ENCODE measurements at places on chromosomes 13 and 19.

DNA sequence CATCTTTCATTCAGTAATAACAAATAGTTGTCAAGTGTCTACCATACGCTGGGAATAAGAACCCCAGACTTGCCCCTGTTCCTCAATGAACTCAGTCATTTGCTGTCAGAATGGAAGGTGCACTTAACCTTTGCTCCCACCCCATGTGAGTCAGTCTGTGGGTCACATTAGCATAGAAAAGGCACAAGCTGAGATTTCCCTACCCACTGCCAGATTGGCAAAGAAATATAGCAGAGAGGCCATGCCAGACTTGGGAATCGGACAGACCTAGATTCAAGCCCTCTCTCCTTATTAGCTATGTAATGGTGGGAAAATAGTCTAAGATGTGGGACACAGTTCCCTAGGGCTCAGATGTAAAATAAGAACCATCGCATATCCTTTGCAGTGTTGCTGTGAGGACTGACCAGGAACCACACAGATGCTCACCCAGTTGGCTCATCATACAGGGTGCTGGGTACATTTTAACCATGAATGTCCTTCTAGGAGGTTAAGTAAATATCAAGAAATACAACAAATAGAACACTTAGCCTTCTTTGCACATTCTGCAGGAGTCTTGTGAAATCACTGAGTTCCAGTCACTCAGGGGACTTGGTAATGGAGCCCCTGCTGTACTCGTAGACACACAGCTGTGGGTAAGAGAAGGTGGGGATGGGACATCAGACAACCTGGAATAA, 218.2 kb downstream of the FGF14 start:
- no peak for DNase-seq

- DNase-seq = no peak
Measured at GRCh38 chr13:72754111-72754510, 26.4 kb downstream of the BORA start.

DNA sequence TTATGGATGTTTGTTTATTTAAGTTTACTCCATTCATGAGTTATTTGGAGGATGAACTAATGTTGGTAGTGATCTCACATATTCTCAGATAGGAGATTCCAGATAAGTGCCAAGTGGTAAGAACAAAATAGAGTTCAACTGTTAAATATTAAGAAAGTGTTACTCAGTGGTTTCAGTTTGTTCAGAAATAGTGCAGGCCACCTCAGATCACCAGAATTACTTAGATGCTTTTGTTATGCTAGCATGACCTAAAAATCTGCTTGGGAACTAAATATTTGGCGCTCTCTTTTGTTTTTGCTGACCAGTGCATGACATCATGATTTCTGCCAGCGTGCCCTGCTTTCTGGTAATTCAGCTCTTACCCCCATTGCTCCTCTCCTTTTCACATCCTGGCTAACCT, 15.6 kb downstream of the CLDN10 start:
- no peak for DNase-seq

DNA sequence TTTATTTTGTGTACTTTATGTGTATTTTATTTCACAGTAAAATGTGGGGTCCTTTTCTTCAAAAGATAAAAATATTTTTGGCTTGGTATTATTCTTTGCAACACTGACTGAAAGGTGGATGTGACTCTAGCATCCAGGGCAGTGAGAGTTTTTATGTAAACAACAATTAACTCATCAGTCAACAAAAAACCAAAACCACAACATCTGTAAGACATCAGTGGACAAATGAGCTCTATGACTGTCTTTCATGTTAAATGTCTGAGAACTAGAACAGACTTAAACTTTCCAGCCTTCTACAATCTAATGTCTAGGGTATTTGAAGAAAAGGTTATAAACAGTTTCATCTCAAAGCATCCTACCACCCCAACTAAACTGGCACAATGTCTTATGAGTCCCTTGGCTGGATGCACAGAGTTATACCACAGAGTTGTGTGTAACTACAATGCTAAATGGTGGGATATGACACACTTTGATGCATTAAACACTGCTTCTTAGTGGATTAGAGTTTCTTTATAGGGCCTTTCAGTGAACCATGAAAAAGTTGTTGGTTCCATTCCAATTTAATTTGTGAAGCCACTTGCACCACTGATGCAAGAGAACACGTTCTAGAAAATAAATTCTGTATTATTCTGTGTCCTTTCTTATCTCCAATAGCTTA, 544.2 kb upstream of the KLF12 start:
- no peak for DNase-seq

DNA sequence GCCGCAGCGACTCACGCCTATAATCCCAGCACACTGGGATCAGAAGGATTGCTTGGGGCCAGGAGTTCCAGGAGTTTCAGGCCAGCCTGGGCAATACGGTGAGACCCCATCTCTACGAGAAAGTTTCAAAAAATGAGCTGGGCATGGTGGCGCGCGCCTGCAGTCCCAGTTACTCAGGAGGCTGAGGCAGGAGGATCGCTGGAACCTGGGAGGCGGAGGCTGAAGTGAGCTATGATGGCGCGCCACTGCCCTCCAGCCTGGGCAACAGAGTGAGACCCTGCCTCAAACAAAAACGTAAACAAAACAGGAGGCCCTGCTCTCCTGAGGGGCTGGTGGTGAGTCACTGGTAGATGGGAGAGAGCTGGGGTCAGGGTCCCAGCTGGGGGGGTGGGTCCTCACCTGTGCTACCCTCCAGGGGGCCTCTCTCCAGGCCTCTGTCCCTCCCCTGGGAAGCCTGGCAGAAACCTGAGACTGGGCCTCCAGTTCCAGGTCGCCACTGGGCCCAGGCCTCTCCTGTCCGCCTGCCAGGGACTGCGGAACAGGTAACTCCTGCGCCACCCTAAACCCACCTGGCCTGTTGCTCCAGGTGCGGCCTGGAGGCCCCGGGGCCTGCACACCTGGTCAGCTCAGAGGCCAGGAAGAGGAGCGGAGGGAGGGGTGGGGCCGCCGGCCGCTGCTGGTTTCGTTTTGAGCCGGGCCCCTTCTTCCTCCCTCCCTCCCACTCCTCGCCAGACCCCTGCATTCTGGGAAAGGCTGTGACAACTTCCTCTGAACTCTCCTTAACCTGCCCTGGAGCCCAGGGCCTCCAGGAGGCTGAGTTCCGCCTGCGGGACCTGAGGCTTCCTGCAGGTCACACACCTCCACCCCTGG, 17.2 kb upstream of the ZBTB7A start:
- DNase-seq = peak; percentile 79

DNA sequence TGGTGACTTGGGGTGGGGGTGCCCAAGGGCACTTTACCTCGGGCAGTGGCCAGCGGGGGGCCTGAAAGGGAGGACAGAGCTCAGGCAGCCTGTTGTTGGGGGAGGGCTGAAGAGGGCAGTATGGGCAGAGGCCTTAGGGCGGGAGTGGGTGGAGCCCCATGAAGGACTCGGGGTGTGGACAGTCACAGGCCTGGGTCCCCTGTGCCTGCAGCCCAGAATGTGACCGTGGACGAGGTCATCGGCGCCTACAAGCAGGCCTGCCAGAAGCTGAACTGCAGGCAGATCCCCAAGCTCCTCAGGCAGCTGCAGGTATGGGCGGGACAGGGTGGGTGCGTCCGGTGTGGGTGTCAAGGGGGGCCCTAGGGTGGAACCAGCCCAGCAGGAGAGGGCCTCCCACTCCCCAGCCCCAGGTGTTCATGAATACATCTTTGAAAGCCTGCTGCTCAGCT, 22.5 kb downstream of the NKPD1 start:
- no peak for DNase-seq

GRCh38 chr19:12938779-12939601, 581 bp downstream of the CALR start:
- DNase-seq = peak; percentile 43

GRCh38 chr19:6088602-6089049, 21.7 kb downstream of the RFX2 start:
- DNase-seq = no peak

- no peak for DNase-seq
Measured at GRCh38 chr19:49840736-49841249, 10.2 kb upstream of the PTOV1 start.

DNA sequence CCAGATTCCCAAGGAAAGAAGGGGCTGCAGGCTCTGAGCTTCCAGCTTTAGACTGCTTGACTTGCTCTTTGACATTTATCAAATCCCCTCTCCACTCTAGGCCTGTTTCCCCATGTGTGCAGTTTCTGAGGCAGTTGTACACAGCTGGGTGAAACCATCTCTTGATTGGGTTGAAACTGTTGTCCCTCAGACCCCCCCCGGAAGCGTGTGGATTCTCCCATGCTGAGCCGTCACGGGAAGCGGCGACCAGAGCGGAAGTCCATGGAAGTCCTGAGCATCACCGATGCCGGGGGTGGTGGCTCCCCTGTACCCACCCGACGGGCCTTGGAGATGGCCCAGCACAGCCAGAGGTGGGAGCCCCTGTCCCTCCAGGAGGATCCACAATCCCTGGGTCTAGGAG, 19.7 kb downstream of the BRSK1 start:
- no peak for DNase-seq

Measured in CD4-positive, alpha-beta T cell treated with Interleukin-15 for 1 hour (primary cell).